Activated T-cell treated with anti-CD3 and anti-CD28 coated beads, Interleukin-2, amount 50 U/mL, for 24 hours (primary cell): ENCODE measurements at places on chromosomes 16 and 17.
A peak's percentile ranks its signal among the peaks of the same experiment; 100 is the strongest.

- no peak for DNase-seq
- H3K4me3 ChIP-seq: no peak overlapping the region
- no peaks in the 10 kb centered on the region for H3K27me3 ChIP-seq
- peaks cover 79% of the 10 kb centered on the region for H3K36me3 ChIP-seq
Measured at GRCh38 chr16:29107299-29107698, 122.4 kb downstream of the LAT start.

DNA sequence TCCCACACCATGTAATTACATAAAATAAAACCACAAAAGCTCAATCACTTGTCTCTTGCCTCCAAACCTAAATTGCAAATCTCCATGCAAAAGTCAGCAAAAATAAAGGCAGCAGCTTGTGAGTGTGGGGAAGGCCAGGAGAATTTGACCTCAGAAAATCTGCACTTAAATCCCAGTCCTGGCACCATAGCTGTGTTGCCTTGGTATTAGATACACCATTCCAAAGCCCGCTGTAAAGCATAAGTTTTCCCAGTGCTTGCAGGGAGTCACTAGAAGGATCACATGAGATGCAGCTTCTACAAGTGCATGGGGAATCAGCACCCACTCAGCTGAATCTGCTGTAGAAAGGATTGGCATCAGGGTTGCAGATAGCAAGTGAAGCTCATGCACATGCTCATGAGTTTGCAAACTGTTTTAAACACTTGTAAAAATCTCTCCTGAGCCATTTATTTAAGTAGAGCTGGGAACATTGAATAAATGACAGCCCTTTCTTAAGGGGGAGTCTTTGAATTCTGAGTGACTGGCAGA, 495.0 kb upstream of the HSBP1 start:
- no peaks in the 10 kb centered on the region for H3K4me1 ChIP-seq
- no peak overlapping the region for H3K27ac ChIP-seq
- no peak for DNase-seq
- H3K36me3 ChIP-seq: no peaks in the 10 kb centered on the region
- H3K4me3 ChIP-seq: no peak overlapping the region

GRCh38 chr17:44147812-44148211, 6.1 kb downstream of the HROB start:
- H3K4me1 ChIP-seq: peaks cover 3% of the 10 kb centered on the region
- H3K4me3 ChIP-seq: no peak overlapping the region
- H3K27ac ChIP-seq: no peak overlapping the region
- H3K27me3 ChIP-seq: no peaks in the 10 kb centered on the region

DNA sequence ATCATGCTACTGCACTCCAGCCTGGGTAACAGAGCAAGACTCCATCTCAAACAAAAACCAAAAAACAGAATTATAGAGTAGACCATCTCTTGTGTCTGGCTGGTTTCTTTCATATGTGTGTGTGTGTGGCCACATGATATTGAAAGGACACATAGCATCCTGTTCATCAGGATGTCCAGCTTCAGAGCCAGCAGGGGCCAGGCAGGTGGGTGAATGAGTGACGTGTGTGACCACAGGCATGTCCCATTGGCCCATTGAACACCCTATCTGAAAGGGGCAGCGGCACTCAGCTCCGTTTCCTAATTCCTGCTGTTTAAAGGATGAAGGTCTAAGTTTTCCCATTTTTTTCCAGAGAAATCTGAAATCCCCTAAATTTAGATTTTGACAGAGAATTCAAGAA, 174.2 kb downstream of the PRKCB start:
- H3K27ac ChIP-seq: no peak overlapping the region
- peaks cover 56% of the 10 kb centered on the region for H3K4me1 ChIP-seq
- no peak overlapping the region for H3K4me3 ChIP-seq
- no peaks in the 10 kb centered on the region for H3K27me3 ChIP-seq
- DNase-seq: no peak

DNA sequence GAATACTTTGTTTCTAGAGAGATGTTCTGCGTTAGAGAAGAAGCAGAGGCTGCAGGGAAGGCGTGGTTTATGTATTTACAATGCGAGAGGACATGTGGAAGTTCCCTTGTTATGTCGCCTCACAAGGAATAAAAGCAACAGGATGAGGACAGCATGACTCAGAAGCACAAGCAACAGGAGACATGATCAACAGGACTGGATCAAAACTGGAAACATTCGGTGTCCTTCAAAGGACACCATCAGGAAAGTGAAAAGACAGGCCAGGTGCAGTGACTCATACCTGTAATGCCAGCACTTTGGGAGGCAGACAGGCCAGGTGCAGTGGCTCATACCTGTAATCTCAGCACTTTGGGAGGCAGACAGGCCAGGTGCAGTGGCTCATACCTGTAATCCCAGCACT, 52.6 kb downstream of the CCDC57 start:
- no peak for DNase-seq
- peaks cover 52% of the 10 kb centered on the region for H3K36me3 ChIP-seq
- no peaks in the 10 kb centered on the region for H3K4me1 ChIP-seq
- H3K27ac ChIP-seq: no peak overlapping the region

DNA sequence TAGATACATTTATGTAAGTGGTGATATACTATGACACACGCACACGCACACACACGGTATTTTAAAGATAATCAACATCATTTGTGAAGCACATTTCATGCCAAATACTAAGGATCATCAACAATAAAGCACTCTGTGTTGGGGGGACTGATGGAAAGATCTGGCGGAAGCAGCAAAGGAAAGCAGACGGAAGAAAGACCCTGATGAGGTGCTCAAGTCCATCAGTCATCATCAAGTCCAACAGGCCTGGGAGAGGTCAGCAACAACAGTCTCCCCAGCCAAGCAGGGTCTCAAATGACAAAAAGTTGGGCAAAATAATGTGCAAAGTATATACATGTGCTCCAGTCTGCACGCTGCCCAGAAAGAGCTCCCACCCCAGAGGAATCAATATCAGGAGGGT, 55.5 kb downstream of the HIC1 start:
- no peak overlapping the region for H3K4me3 ChIP-seq
- no peaks in the 10 kb centered on the region for H3K27me3 ChIP-seq
- peaks cover 18% of the 10 kb centered on the region for H3K36me3 ChIP-seq
- H3K4me1 ChIP-seq: peaks cover 18% of the 10 kb centered on the region

DNA sequence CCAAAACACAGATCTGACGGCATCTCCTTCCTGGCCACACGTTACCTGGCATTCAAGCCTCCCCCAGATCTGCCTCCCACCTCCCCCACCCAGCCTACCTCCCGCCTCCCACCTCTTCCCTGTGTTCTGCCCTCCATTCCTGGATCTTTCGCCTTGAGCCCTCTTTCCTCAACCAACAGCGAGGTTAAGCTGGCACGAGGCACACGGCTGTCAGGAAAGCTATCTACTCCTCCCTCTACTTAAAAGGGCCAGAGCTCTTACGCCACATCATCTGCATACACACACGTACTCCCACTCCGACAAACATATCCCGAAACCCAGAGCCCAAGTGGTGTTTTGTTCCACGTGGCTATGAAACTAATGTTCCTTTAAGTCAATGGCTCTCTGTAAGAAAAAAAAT, 18.0 kb downstream of the WDR45B start:
- H3K4me3 ChIP-seq: no peak overlapping the region
- H3K4me1 ChIP-seq: peaks cover 16% of the 10 kb centered on the region
- H3K36me3 ChIP-seq: peaks cover 79% of the 10 kb centered on the region
- DNase-seq: no peak
- peak overlapping the region; percentile 35 for H3K27ac ChIP-seq

- DNase-seq: no peak
- H3K27ac ChIP-seq: peak overlapping the region; percentile 20
- H3K4me3 ChIP-seq: no peak overlapping the region
- peaks cover 56% of the 10 kb centered on the region for H3K36me3 ChIP-seq
Measured at GRCh38 chr16:20918486-20919239, 18.1 kb downstream of the LYRM1 start.

- peaks cover 22% of the 10 kb centered on the region for H3K4me1 ChIP-seq
- H3K36me3 ChIP-seq: no peaks in the 10 kb centered on the region
- no peak overlapping the region for H3K4me3 ChIP-seq
Measured at GRCh38 chr16:56628486-56629350, 3.1 kb downstream of the MT1E start.

DNA sequence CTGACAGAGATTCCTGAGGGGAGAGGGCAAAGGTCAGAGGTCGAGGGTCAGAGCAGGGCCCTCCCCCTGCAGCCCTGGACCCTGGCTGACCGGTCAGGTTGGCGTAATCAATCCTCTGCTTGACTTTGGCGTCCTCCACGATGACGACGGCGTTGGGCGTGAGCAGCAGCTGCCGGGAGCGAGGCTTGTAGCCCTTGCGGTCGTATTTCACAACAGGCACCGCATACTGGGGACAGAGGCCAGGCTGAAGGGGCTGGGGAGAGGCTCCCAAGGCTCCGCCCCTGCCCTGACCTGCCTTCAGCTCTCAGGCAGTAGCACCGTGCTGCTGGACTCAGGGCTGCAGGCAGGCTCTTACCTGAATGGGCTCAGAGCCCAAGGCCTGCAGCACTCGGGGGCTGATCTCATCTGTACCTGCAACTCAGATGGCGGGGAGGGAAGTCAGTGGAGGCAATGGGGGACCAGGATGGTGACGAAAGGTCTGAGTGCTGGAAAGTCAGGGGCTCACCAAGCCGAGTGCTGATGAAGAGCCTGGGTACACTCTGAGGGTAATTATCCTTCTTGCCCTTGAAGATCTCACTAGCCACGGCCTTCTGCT, 12.0 kb upstream of the CRK start:
- H3K4me1 ChIP-seq: peaks cover 13% of the 10 kb centered on the region
- H3K36me3 ChIP-seq: peaks cover 38% of the 10 kb centered on the region
- H3K4me3 ChIP-seq: no peak overlapping the region

- peak overlapping the region; percentile 54 for H3K4me3 ChIP-seq
- H3K4me1 ChIP-seq: peaks cover 20% of the 10 kb centered on the region
- H3K27me3 ChIP-seq: peaks cover 49% of the 10 kb centered on the region
- peak; percentile 66 for DNase-seq
Measured at GRCh38 chr17:61411261-61412142, 11.9 kb downstream of the TBX2 start.

DNA sequence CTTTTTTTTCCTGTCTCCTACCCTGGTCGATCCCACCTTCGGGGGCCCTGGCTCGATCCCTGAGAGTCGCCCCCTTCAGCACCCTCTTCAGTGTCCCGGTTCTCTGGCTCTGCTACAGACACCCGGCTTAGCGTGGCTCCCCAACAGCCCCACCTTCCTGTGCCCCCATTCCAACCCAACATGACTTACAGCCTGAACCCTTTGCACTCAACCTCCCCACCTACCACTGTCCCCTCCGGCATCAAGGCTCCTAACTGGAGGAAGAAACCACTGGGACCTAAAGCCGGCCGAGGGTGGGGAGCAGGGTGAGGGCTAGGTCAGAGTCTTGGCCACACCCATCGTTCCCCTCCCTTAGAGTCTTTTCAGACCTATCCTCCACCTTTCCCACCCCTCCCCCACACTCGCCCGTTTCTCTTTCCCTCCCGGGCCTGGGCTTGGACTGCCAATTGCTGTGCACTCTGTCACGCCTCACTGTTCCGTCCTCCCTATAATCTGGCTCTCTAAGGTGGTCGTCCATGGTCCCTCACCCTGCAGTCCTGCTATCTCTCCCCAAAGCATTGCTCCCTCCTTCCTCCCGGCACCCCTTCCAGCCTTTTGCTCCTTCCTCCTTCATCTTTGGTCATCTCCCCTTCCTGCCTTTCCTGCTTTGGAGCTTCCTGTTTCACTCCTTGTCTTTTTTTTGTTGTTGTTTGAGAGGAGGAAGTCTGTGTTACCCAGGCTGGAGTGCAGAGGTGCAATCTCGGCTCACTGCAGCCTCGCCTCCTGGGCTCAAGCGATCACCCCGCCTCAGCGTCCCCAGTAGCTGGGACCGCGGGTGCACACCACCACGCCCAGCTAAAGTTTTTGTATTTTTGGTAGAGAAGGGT, 890 bp upstream of the CLDN7 start:
- DNase-seq: peak; percentile 52
- H3K27me3 ChIP-seq: peaks cover 28% of the 10 kb centered on the region
- peaks cover 36% of the 10 kb centered on the region for H3K4me1 ChIP-seq
- H3K27ac ChIP-seq: peak overlapping the region; percentile 30
- H3K4me3 ChIP-seq: peak overlapping the region; percentile 59
- peaks cover 19% of the 10 kb centered on the region for H3K36me3 ChIP-seq

DNA sequence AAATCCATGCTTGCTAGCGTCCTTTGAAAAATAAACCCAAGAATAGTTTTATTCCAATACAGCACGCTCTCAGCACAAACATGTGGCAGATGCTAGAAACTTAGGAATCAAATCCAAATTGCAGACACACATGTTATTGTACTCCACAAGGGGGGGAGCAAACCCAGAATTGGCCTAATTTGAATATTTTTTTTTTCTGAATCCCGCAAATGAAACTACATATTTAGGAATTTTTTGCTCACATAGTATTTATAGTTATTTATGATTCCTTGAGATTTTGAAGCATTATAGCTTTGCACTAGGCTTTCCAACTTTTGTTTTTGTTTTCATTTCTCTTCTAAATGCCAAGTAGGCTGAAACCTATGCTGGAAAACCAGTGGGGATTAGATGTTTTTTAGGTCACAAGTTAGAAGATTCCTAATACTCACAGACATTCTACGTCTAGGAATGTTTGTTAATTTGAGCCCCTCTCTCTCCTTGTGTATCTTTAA, 59.3 kb upstream of the CDH11 start:
- DNase-seq: no peak
- no peak overlapping the region for H3K27ac ChIP-seq
- no peaks in the 10 kb centered on the region for H3K4me1 ChIP-seq
- no peaks in the 10 kb centered on the region for H3K36me3 ChIP-seq
- H3K4me3 ChIP-seq: no peak overlapping the region

- no peak for DNase-seq
- H3K4me1 ChIP-seq: no peaks in the 10 kb centered on the region
- no peaks in the 10 kb centered on the region for H3K27me3 ChIP-seq
- H3K27ac ChIP-seq: no peak overlapping the region
Measured at GRCh38 chr16:85072076-85072860, 40.0 kb downstream of the CIBAR2 start.

- no peaks in the 10 kb centered on the region for H3K27me3 ChIP-seq
- no peak overlapping the region for H3K4me3 ChIP-seq
- H3K27ac ChIP-seq: no peak overlapping the region
- H3K36me3 ChIP-seq: peaks cover 33% of the 10 kb centered on the region
Measured at GRCh38 chr16:592518-593306, 2.8 kb downstream of the RAB40C start.

DNA sequence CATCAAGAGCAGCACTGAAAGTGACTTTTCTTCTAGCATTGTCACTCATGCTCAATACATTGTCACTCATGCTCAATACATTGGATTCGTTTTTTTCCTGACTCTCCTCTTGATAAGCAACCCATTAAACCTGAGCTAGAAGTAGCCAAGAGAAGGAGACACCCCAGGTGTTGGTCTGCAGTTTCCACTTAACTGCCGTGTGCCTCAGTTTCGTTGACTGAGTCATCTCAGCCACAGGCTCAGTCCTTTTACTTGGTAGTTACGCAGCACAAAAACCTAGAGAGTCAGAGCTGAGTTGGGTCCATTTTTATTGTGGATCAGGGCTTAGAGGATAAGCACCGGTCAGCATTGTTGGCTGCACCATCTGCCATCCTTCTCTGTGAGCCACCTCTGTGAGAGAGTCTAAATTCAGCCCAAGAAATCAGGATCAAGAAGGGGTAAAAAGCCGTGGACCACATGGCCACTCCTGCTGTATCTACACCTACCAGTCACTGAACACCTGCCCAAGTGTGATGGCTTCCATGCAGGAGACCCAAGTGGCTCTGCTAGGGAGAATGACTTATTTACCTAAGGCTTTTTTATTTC, 11.3 kb downstream of the GINS2 start:
- no peak for DNase-seq
- peaks cover 21% of the 10 kb centered on the region for H3K4me1 ChIP-seq
- H3K27me3 ChIP-seq: no peaks in the 10 kb centered on the region
- peaks cover 95% of the 10 kb centered on the region for H3K36me3 ChIP-seq
